ENCODE measurements at places on chromosomes 6 and 20. TPM values are rescaled to one million over a fixed set of nuclear protein-coding genes. Genes with fewer than 3 reads are reported as not detected.

UNC5CL gene
- 0.36 TPM for total RNA-seq

BANF2 gene
- total RNA-seq, result not detected

HUS1B gene
- 0.79 TPM for total RNA-seq

MYT1 gene
- total RNA-seq, result not detected

PSORS1C2 gene
- not detected for total RNA-seq

LAMP5 gene
- 2.9 TPM for total RNA-seq

HLA-DOA gene
- total RNA-seq, result not detected

Data from chondrocyte (in vitro differentiated cells).